Bronchial epithelial cell (primary cell): ENCODE measurements at places on chromosomes 2 and 18. TPM values are rescaled to one million over a fixed set of nuclear protein-coding genes. Genes with fewer than 3 reads are reported as not detected.

The UGT1A9 gene
- total RNA-seq = 0.26 TPM in 1 of 2 replicates, not detected in the other

The NOTO gene
- total RNA-seq = not detected in 2 replicates

The UGT1A10 gene
- total RNA-seq = not detected in 2 replicates

The UGT1A5 gene
- total RNA-seq = 0.26 and 3.3 TPM in 2 replicates

The SUCLG1 gene
- 24.6 and 27.9 TPM in 2 replicates for total RNA-seq
